ENCODE measurements at places on chromosomes 1 and 21. TPM values are rescaled to one million over a fixed set of nuclear protein-coding genes. Genes with fewer than 3 reads are reported as not detected.

- no peak for DNase-seq
Measured at GRCh38 chr1:217253351-217253750, 377.5 kb downstream of the GPATCH2 start.

DNA sequence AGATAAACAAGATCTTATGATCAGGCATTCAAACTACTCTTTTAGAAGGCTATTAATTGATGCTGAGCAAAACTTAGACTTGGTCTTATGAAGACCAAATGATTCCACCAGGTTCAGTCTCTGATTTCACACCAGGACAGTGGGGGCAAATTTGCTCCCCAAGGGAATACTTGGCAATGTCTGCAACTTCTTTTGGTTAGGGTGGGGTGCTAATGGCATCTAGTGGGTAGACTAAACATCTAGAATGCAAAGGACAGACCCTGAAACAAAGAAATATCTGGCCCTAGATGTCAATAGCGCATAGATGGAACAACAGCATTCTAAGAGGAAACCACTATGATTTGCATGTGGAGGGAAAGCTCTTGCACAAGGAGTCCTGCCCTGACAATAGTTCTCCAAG lies 30.6 kb downstream of the DPT start:
- DNase-seq: no peak

DNA sequence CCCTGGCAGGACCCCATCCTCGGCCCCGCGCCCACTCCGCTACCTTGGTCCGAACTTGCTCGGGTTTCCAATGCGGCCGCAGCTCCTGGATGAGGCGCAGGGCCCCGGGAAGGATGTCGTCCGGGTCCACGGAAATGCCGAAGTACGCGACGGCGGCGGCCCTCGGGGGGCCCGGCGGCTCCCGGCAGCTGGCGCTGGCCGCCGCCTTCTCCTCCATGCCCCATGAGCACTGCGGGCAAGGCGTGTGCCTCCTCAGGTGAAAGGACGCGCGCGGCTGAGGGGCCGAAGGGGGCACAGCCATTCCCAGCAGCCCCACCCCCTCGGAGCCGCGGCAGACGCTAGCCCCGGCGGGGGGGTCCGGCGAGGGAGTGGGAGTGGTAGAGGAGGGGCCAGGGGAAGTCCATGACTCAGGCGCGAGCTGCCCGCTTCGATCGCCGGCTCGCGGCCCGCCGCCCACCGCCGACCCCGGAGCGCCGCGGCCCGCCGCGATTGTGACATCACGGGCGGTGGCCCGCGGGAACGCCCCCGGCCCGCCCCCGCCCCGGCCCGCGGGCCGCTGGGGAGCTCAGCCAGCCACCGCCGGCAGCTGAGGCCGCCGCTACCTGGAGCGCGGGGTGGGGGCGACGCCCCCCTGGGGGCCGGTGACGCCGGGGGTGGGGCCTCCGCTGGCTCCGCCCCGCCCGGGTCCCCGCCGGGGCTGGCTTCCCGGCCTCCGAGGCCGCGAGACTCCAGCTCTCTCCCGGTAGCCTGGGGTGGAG lies at the start of gene ETNK2:
Gene ETNK2, minus strand, starts transcription at position 493 of the 758 bp plus-strand sequence. Its CDS starts 192 bp downstream, at position 301.
- DNase-seq: peak; percentile 55

- no peak for DNase-seq
Measured at GRCh38 chr1:163399976-163400601, 78.3 kb downstream of the NUF2 start.

DNA sequence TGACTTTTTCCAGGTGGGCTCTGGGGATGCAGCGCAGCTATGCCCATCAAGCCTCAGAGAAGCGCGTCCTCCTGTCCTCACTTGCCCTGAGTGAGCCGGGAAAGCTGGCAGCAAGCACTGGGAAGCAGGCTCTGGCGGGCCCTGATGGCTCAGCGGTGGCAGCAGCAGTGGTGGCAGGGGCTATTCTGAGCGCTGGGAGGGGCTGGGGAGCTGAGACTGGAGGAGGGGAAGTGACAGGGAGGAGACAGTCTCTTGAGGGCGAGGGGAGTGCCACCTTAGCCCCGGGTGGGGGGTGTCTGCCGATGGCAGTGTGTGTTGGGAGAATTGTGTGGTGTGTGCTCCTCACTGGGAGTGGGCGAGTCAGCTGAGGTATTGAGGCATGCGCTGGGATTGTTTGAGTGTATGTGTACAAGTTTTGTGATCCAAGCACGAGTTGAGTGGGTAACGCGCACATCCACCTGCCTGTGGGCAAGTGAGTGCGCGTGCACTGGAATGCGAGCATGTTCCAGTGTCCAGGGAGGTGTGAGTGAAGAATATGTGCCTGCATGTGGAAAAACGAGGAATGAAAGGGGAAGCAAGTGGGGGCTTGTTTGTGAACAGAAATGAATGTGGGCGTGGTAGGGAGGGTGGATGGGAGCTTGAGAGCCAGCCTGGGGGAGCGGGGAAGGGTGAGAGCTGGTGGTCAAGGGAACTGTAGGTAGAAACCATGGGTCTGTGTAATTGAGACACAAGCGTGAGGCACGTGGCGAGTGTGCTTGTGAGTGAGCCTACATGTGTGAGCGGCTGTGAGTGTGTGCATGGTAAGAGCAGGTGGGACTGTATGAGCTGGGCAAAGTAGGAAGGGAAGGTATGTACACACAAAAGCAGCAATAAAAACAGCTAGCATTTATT lies 2.9 kb upstream of the FOXO6 start:
- no peak for DNase-seq

DNA sequence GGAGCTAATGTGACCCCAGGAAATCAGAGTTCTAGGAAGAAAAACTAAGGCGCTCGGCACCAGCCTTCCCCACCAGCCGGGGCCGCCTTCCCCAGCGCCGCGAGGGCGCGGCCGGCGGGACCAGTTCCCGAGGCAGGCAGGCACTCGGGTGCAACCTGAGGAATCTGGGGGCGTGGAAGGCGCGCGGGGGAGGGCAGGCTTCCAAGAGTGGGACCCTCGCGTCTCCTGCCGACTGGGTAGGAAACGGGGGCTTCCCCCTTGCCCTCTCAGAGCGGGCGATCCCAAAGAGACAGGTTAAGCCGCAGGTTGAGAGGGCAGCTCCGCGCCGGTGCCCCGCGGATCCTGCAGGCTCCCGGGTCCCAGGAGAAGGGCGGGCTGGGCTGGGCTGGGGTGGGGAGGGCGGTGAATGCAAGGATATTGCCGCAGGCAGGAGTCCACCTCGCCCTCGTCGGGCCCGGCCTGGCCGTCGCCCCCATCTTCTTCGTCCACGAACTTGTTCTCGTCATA lies 431 bp downstream of the ARPC5 start:
- peak; percentile 19 for DNase-seq

DNA sequence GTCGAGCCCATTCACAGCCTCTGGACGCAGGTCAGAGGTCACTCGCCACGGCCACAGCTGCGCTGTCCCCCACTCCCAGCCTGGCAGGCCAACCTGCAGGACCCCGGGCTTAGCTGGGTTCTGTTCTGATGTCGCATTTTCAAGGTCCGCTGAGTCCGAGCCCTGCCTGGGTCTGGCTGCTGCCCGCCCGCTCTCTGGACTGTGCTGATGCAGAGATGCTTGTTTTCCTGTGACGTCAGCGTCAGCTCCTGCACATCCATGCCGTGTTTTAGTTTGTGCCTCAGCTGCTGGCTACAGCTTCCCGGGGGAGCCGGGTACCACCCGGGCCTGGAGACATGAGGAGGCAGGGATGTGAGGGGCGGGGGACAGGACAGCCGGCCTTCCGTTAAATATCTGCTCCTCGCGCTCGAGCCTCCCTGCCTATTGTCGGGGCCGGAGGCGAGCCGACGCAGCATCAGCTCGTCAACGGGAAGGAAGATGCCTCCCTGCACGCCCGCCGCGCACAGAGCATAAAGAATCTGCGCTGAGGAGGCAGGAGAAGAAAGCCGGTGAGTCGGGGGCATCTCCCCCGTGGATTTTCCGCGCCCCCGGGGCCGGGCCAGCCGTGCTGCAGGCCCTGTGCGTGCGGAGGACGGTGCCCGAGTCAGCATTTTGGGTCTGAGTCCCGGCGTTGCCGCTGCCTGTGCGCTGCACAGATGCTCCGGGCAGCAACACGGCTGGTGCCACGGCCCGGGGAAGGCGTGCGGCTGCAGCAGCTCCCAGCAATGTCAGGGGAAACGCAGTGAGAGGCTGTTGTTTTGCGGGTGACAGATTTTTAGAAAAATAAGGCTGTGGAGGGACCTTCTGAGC lies 23.4 kb downstream of the PRKCZ start:
- DNase-seq: no peak

DNA sequence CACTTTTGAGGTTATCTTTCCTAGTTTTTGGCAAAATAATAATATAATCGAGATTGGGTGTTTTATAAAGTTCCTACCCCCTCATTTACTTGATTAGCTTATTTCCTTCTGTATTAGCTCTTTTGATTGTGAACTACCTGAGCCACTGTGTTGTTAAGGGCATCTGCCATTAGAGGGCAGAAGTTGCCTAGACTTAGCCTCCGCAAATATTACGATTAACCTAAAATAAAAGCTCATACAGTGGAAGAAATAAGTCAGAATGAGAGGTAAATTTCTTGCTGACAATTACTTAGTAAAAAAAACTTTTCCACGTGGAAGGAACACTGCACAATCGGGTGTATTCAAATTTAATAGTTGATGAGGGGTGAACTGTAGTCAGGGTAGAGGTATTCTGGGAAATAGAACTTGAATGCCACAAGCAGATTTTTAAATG lies 2.3 kb downstream of the H3-3A start:
- no peak for DNase-seq

DNA sequence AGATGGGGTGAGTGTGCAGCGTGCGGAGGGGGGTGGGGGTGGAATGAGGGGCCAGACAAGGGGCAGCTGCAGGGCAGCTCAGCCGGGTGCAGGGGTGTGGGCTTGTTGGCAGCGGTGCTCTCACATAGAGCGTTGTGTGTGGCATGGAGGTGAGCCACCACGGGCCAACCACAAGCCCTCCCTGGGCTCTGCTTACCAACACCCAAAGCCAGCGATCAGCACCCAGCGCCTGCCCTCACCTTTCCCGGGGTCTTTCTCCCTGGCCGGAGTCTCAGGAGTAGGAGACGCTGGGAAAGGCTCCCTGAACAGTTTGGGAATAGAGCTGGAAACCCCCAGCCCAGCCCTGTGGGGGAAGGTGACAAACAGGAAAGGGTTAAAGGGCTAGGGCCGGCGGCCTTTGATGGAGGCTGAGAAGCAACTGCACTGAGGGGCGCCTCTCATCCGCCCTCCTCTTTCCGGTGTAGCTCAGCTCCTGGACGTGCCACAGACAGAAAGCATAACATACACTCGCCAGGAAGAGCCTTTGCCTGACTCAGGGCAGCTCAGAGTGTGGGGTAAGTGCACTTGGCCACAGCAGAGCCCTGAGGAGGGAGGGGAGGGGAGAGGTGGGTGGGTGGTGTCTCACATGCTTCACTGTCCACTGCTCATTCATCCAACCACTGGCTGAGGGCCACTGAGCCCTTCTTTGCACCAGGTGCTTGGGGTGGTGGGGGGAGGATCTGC lies 577 bp downstream of the IKBKE start:
- no peak for DNase-seq

DNA sequence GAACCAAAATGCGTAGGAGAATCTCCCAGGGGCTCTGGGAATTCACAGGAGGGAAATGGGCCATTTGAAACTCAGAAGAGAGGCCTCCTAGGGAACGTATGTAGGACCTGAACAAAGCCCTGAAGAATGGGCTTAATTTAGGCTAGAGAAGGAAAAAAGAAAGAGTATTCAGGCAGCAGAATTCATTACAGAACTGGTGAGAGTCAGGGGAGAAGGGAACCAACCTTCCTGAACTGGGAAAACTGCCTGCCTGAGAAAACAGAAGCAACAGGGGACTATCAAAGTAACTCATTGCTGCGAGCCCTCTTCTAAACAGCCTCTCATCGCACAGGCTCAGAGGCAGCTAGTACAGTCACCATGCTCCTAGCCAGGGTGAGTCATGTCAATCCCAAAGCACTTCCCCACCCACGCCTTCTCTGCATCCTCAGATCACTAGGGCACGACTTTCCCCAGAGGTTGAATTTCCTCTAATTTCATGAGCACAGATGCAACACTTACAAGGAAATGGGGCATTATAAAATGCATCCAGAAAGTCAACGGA lies 98.1 kb downstream of the ADSS2 start:
- DNase-seq: no peak

DNA sequence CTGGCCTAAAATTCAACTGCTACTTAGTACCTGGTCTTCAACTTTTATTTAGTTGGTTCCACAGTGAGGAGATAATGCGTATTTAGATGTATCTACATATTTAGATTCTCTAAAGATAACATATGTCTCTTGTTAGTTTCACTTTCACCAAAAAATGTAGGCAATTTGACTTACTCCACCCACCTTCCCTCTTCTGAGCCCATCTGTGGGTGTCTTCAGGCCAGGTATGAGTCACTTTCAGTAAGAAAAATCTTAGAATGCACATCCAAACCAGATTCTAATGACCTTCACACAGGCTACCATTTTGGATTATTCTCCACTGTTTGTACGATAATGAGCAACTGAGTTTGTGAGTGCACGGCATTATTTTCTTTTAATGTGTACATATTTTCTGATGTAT lies 501.7 kb downstream of the NEGR1 start:
- DNase-seq: no peak

GRCh38 chr1:237799762-237800474 lies 90.8 kb downstream of the ZP4 start:
- no peak for DNase-seq

DNA sequence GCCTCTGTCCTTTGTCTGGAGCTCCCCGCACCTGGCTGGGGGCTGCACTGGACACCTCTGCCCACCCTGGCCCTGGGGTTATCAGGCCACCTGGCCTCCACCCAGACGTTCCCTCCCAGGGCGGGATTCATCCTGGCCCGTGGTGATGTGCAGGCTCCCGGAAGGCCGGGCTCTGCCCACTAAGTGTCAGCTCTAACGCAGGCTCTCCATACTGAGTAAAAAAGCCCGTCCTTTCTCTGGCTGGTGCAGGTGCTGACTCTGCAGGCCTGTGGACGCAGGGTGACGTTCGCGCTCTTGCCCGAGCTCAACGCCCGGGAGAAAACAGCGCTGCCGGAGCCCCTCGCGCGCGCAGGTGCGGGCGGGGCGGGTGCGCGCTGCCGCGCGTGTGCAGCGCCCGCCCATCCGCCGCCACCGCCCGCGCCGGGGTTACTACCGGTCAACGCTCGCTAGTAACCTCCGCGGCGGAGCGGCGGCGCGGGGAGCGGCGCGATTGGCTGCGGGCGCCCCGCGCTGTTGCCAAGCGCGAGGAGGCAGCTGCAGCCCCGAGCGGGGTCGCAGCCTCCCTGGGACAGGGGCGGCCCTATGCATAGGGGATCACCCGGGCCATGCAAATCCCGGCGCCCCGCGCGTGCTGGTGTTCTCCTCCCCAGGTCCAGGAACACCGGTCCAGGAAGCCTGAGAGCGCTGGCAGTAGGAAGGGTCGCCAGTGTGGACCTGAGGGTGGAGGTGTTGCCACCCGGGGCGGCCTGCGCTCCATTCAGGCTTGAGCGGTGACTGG lies 15.7 kb downstream of the ABCG1 start:
- DNase-seq: peak; percentile 84

DNA sequence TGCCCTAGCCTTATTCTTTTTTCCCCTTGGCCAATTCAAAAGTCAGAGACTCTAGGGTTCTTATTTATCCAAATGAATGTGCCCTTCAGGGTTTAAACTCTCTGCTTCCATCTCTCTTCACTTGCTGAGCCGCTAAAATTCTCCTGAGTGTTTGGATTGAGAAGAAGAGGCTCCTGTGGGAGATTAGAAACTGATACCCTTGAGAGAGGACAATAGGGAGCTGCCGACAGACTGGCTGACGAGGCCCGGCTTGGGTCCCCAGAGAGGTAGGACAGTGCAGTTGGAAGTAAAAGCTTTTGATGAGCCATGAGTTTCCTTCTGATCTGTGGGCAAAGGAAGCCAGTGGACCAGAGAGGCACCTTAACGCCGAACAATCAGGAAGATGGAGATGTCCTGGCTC lies 41.3 kb upstream of the UBE2U start:
- DNase-seq: no peak

Gene NGF
- not detected for total RNA-seq

Gene CPLANE2
- 6.9 TPM for total RNA-seq

Gene CDCA8
- 0.70 TPM for total RNA-seq
